Mesenteric fat pad (tissue), 1 donor: ENCODE measurements at places on chromosomes 16 and 17. TPM values are rescaled to one million over a fixed set of nuclear protein-coding genes. Genes with fewer than 3 reads are reported as not detected.

The HS3ST3A1 gene
- total RNA-seq: 0.22 TPM

- no peak for DNase-seq
These were observed 55.1 kb downstream of the SRCIN1 start for GRCh38 chr17:38550661-38551060.

The LDHD gene
- 10.2 TPM for total RNA-seq

DNA sequence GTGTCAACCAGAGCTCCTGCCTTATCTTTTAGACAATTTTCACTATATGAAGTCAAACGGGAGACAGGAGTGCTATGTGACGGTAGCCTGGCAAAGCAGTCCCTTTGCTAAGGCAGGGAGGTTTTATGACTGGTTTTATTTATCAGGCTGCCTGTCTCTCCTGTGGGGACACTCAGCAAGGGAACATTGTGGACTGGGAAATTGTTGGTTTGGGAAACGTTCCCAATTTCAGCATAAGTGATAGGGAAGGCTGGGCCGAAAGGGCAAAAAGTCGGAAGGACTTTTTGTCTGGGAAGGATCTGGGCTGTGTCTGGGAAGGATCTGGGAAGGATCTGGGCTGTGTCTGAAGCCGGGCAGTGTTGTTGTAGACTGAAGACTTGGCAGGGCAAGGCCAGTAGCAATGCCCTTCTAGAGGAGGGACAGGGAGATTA lies 211.2 kb downstream of the PARN start:
- no peak for DNase-seq

The MMP15 gene
- 23.2 TPM for total RNA-seq

The TLCD2 gene
- 30.1 TPM for total RNA-seq

The TTYH2 gene
- 5.6 TPM for total RNA-seq

GRCh38 chr17:8153525-8153956 lies 1.3 kb upstream of the PER1 start:
- no peak for DNase-seq

The TEKT5 gene
- not detected for total RNA-seq

DNA sequence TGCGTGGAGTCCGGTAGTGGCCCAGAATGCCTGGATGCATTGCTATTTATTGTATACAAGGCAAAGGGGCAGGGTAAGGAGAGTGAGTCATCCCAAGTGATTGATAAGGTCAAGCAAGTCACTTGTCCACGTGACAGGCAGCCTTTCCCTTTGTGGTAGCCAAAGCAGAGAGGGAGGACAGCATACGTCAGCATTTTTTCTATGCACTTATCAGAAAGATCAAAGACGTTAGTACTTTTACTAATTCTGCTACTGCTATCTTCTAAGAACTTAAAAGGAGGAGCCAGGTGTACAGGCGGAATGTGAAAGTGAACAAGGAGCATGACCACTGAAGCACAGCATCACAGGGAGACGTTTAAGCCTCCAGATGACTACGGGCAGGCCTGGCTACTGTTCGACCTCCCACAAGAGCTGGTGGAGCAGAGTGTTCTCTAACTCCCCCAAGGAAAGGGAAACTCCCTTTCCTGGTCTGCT lies 47.9 kb upstream of the ARL4D start:
- DNase-seq: no peak

DNA sequence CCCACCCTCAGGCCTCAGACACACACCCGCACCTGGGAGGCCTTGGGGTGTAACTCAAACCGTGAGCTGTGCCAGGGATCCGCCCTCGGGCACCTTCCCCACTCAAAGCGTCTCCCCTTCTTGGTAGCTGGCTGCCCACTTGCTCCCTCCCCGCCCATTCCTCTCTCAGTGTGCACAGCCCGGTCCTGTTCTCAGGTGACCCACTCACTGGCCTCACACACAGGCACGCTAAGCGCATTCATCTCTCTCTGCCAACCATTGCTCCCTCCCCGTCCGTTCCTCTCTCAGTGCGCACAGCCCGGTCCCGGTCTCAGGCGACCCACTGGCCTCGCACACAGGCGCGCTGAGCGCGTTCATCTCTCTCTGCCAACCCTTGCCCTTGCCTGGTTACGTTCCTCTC lies 20.8 kb downstream of the WDR45B start:
- DNase-seq: no peak

The RNF167 gene
- total RNA-seq: 63.3 TPM

- no peak for DNase-seq
These were observed 3.1 kb upstream of the ARL5C start for GRCh38 chr17:39169101-39169500.

DNA sequence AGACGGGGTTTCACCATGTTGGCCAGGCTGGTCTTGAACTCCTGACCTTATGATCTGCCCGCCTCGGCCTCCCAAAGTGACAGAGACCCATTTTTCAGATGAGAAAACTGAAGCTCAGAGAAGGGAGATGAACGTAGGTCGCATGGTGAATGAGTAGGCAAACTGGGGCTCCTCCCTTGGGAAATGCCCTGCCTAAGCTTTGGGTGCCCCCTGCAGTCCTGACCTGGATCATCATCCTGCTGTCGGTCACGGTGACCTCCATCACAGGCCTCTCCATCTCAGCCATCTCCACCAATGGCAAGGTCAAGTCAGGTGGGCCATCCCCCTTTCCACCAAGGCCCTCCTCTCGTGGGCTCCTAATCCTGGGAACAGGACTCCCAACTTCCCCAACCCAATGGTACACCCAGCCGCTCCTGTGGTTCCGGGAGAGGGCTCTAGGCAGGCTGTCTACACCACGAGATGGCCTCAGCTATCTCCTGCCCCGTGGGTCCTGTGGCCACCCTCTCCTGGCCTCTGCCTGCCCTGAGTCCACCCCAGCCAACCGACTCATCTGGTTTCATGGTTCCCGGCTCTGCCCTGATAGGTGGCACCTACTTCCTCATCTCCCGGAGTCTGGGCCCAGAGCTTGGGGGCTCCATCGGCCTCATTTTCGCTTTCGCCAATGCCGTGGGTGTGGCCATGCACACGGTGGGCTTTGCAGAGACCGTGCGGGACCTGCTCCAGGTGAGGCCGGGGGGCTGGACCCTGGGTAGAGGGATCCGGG lies 4.7 kb downstream of the SLC12A3 start:
- DNase-seq: no peak

GRCh38 chr16:19231881-19232280 lies 53.6 kb upstream of the CLEC19A start:
- no peak for DNase-seq

DNA sequence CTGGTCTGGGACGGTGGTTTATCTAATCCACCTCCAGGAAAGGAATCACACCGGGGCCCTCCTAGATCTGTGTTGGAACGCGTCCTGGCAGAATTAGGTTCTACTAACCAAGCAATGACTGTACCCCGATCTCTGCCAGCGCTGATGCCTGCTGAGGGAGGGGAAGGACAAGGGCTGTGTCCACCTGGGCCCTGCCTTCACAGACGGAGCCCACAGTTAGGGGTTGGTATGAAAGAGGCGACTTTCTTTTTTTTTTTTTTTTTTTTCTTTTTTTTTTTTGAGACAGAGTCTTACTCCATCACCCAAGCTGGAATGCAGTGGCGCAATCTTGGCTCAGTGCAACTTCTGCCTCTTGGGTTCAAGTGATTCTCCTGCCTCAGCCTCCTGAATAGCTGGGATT lies 9.9 kb upstream of the KRT19 start:
- no peak for DNase-seq

- no peak for DNase-seq
These were observed 34.6 kb downstream of the DCUN1D3 start for GRCh38 chr16:20865420-20866131.

- no peak for DNase-seq
These were observed 92.6 kb downstream of the RPTOR start for GRCh38 chr17:80637048-80637781.

The AKTIP gene
- 50.4 TPM for total RNA-seq

GRCh38 chr16:4880006-4880580 lies 32.8 kb downstream of the UBN1 start:
- no peak for DNase-seq

GRCh38 chr17:78479369-78479768 lies 97.8 kb downstream of the DNAH17 start:
- no peak for DNase-seq

DNA sequence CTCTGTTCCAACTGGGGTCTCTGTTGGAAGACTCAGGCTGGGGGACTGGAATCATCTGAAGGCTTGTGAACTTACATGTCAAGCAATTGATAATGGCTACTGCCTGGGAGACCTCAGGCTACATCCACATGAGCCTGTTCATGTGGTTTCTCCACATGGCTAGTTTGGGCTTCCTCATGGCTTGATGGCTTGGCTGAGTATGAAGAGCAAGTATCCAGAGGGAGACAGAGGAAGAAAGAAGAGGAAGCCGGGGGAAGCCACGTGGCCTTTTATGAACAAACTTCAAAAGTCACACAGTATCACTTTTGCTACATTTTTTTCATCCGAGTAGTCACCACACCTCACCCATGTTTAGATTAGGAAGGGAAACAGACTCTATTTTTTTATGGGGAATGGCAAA lies 158.9 kb downstream of the TRIM37 start:
- no peak for DNase-seq

DNA sequence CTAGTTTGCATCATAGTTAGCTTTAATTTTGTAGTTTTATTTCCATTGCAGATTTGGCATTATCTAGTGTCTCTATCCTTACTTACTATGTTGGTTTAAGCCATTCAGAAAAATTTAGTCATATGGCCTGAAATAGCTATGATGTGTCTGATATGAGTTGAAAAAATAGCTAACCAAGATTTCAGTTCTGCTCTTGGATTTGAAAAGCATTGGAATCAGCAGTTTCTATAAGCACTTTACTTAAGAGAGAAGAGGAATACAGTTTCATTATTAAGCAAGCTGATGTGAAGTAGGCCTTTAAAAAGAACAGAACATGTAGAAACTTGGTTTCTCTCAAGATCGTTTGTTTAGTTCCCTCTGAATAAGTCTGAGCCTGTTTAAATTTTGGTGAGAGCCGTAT lies 25.9 kb downstream of the LPCAT2 start:
- DNase-seq: no peak
